ENCODE measurements at places on chromosomes 7 and 10.

GRCh38 chr10:65083222-65083621 lies 1562.0 kb downstream of the REEP3 start:
- DNase-seq = no peak

DNA sequence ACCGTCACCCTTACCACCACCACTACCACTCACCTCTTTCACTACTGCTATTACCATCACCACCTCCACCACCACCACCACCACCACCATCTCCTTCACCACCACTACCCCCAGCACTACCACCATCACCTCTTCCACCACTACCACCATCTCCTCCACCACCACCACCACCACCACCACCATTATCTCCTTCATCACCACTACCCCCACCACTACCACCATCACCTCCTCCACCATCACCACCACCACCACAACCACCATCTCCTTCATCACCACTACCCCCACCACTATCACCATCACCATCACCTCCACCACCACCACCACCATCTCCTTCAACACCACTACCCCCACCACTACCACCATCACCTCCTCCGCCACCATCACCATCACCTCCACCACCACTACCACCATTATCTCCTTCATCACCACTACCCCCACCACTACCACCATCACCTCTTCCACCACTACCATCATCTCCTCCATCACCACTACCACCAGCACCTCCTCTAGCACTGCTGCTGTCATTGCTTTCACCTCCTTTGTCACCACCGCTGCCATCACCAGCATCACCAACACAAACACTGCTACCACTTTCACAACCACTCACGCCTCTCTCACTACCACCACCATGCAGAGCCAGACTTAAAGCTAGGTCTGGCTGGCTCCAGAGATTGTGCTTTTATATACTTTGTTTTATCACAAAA lies 109.3 kb downstream of the ICA1 start:
- DNase-seq = no peak

GRCh38 chr7:105790996-105791395 lies 85.4 kb downstream of the ATXN7L1 start:
- DNase-seq = no peak

DNA sequence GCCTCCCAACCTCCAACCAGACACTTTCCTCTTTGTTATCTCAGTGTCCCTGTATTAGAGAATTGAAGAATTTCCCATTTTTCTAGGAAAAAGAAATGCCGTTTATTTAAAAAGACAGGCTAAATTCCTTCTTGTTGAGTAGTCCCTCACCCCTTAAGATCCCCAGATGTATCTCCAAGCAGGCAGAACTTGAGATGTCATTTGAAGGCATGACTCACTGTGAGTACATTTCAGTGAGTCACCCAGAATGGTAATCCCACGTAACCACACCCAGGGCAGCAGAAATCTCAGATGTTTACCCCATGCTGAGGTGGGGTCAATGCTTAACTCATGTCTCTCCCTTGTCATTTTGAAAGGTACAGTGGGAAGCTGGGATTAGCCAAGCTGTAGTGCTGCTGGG lies 4.4 kb downstream of the ZNF655 start:
- DNase-seq = no peak

- no peak for DNase-seq
Observed at GRCh38 chr7:68121056-68121455, 1124.4 kb downstream of the TYW1 start.

DNA sequence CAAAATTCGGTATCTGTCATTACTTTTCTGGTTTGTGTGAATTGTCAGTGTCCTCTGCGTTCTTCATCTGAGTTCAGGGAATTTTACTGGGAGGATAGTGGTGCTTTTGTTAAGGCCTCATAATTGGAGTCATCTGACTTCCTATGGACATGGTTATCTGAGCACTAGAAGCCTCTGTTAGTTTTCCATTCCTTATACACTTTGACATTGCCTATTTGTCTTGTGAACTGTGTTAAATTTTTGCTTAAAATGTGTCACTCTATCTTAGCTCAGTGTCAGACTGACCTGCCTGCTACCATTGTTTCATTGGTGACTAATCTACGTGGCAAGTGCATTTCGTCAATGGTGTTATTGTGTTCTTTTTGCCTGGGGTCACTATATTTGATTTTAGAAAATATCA lies 253.3 kb downstream of the SEMA3A start:
- DNase-seq = no peak
